ENCODE measurements at places on chromosomes 13 and 19.

GRCh38 chr13:36432106-36432544, at the start of gene CCNA1:
Gene CCNA1 (plus strand): TSS chr13:36432495. CDS start chr13:36433057, 562 bp downstream.
- no peak for DNase-seq

GRCh38 chr19:35657904-35658700, 8.2 kb upstream of the UPK1A start:
- DNase-seq, result no peak

- DNase-seq, result no peak
Observed at GRCh38 chr19:32017176-32017953, 328.0 kb upstream of the ZNF507 start.

GRCh38 chr19:46759206-46759605, 13.0 kb upstream of the STRN4 start:
- no peak for DNase-seq

GRCh38 chr13:49472186-49472585, 23.6 kb upstream of the PHF11 start:
- DNase-seq, result no peak

- no peak for DNase-seq
Observed at GRCh38 chr13:104043184-104043583, 977.0 kb upstream of the SLC10A2 start.
